ENCODE measurements at places on chromosomes 4 and X.

- no peak for DNase-seq
These were observed 23.0 kb upstream of the IL13RA2 start for GRCh38 chrX:115040417-115040816.

- DNase-seq = no peak
These were observed 402.8 kb upstream of the NWD2 start for GRCh38 chr4:36841583-36842326.

DNA sequence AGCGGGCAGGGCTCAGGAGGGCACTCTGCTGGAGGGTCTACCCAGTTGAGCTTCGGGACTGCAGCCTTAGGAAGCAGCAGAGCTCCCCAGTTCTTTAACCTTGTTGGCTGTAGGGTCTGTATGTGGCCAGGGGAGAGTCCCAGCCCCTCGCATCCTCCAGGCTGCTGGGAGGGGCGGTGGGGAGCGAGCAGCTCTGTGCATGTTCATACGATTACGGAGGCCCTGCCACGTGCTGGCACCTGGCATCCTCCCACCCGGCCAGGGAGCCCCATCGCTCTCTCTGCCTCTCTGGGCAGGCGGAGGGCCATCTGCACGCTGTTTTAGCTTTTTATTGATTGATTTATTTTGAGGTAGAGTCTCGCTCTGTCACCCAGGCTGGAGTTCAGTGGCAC is 21.2 kb downstream of the NSG1 start:
- DNase-seq = no peak

GRCh38 chr4:7647600-7648543 is 213.1 kb upstream of the PSAPL1 start:
- no peak for DNase-seq

- DNase-seq = no peak
These were observed 70.9 kb upstream of the CBR4 start for GRCh38 chr4:169080981-169081380.

- DNase-seq = no peak
These were observed 3.4 kb upstream of the USP11 start for GRCh38 chrX:47229427-47229826.

DNA sequence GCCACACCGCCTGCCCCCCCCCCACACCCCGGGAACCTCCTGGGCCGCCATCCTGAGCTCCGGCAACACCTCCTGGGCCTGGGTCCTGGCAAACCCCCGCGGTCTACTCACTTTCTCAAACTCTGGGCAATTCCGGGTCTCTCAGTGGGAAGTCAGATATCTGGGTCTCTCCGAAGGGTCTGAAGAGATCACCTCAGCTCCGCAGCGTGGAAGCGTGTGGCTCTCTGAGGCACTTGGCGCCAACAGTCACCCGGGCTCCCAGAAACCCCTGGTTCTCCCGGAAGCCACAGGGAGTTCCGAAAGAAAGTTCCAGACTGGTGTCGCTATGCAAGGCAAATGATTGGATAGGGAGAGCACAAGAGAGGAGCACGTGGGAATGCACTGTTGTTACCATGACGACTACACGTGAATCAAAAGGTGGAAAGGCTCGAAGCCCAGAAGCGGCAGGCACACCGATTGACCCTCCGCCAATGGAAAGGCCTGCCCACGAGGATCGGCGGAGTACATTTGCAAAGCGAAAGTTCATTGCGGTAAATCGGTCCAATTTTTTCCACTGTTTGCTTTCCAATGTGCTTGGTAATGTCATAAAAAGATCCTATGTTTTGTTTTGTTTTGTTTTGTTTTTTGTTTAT is at the start of gene PNMA6E:
Gene PNMA6E, minus strand, starts transcription at position 218 of the 632 bp plus-strand sequence. CDS start 2,501 bp downstream, outside the sequence.
- DNase-seq = no peak

DNA sequence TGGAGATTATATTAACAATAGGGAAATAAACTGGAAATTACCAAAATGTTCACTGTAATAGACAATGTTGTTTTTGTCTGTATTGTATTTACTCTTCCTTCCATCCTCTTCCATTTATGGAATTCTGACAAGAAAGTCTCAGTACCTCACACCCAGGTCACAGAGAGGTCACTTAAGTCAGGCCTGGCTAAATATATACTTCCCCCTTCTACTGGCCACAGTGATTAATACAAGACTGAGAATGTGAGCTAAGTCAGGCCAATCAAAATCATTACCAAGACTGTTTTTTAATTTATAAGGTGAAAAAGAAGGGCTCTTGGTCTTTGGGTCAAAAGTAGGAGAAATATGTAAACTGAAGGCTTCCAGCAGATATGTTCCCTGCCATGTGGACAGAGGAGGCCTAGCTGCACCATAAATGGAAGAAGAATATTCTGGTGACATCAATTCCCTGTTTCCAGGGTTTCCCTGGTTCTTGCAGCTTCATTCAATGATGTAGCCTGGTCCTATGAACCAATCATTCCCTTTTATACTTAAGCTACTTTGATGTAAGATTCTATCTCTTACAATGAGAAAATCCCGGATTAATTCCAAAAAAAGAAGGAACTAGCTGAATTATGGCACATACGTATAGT is 64.3 kb downstream of the LRBA start:
- no peak for DNase-seq

- DNase-seq = peak; percentile 8
These were observed 201.0 kb upstream of the ARSJ start for GRCh38 chr4:114180481-114180880.

DNA sequence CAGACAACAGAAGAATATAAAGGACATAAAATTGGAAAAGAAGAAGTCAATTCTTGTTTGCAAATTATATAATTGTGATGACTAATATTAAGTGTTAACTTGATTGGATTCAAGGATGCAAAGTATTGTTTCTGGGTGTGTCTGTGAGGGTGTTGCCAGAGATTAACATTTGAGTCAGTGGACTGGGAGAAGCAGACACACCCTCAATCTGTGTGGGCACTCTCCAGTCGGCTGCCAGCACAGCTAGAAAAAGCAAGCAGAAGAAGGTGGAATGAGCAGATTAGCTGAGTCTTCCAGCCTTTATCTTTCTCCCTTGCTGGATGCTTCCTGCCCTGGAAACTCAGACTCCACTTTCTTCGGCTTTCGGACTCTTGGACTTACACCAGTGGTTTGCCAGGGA is 51.7 kb downstream of the UBE2NL start:
- no peak for DNase-seq

GRCh38 chrX:123093792-123094191 is 90.3 kb upstream of the GRIA3 start:
- DNase-seq = no peak

GRCh38 chrX:12975991-12976558 is 1.2 kb downstream of the TMSB4X start:
- DNase-seq = no peak

- no peak for DNase-seq
These were observed 114.8 kb upstream of the ATP6AP2 start for GRCh38 chrX:40465735-40466551.

DNA sequence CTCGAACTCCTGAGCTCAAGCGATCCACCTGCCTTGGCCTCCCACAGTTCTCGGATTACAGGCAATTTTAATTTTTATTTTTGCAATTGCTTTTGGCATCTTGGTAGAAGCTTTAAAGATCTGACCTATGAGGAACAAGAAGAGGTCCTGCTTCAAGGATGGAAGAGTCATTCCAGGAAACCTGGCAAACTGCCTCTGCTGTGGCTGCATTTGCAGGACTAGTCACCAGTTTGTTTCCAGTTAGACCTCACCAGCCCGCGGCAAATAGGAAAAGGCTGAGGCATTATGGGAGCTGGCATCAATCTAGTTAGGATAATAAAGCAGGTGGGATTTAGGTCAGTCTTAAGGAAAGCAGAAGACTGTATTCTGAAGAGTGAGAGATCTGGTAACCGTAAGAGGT is 51.9 kb upstream of the LAS1L start:
- no peak for DNase-seq

DNA sequence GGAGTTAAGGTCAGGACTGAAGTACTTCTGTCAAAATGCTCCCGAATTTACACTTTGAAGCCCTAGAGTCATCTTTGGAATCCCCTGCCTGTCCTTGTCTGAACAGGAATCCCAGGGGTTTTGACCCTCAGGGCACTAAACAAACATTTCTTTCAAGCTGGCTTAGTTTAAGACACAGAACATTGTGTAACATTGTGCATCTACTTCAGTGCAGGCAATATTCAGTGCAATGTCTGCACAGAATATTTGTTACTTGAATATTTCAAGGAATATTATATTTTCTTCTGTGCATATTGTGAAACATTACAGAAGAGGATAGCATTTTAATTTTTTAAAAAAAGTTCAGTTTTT is 763.4 kb downstream of the PCDH18 start:
- DNase-seq = no peak

GRCh38 chr4:110625576-110626257 is 2.8 kb upstream of the PITX2 start:
- DNase-seq = no peak

DNA sequence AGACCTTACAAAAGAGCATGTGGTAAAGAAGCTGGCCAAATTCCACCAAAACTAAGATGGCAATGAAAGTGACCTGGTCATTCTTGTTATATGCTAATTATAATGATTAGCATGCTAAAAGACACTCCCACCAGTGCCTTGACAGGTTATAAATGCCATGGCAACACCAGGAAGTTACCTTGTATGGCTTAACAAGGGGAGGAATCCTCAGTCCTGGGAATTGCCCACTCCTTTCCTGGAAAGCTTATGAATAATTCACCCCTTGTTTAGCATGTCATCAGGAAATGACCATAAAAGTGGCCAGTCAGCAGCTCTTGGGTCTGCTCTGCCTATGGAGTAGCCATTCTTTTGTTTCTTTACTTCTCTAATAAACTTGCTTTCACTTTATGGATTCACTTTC is 87.9 kb downstream of the UPRT start:
- no peak for DNase-seq

- no peak for DNase-seq
These were observed 240.0 kb upstream of the RPS6KA3 start for GRCh38 chrX:20506739-20507138.

GRCh38 chrX:43813898-43814297 is 68.4 kb downstream of the MAOB start:
- no peak for DNase-seq

- DNase-seq = no peak
These were observed 174.5 kb downstream of the CPE start for GRCh38 chr4:165553221-165553810.

DNA sequence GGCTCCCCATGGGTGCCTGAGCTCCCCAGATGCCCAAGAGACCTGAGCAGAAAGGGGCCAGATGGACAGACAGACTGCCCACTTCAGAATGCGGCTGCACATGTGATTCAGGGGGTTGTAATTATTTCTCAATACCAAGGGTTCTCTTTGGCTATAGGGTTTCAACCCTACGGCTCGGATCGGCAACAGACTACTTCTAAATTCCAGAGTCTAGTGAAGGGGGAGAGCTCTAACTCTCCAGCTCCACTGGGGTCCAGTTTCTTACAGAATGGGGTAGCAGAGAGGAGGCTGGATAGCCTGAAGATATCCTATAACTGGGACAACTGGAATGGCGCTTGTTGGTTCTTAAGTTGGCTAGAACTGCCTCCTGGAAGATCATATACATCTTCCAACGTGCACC is 136.3 kb downstream of the MGST2 start:
- DNase-seq = no peak

- DNase-seq = no peak
These were observed 24.3 kb upstream of the GPRIN3 start for GRCh38 chr4:89331686-89332544.
